Lower lobe of right lung (tissue), 2 donors: ENCODE measurements at places on chromosomes 13 and 19. TPM values are rescaled to one million over a fixed set of nuclear protein-coding genes. Genes with fewer than 3 reads are reported as not detected.

Gene UBE2L5
- total RNA-seq, result not detected

Gene KCTD4
- not detected for total RNA-seq

Gene TMC4
- 57.6 TPM for total RNA-seq

Gene NUMBL
- 17.7 TPM for total RNA-seq

Gene DMKN
- total RNA-seq, result 70.7 TPM

Gene LILRB4
- 43.7 TPM for total RNA-seq

Gene S1PR5
- total RNA-seq, result 2.4 TPM

Gene HSH2D
- total RNA-seq, result 8.2 TPM

Gene KLK11
- total RNA-seq, result 11.2 TPM

Gene HIF3A
- 64.1 TPM for total RNA-seq

Gene DCT
- 0.18 TPM for total RNA-seq

Gene SPINT2
- total RNA-seq, result 202 TPM

Gene AKAP8L
- 94.2 TPM for total RNA-seq

Gene FGF14
- total RNA-seq, result 5.0 TPM

Gene PGLYRP1
- total RNA-seq, result 3.0 TPM

Gene ZNF563
- 2.3 TPM for total RNA-seq

Gene CATSPERD
- 6.4 TPM for total RNA-seq

Gene CASP14
- total RNA-seq, result not detected

Gene ZNF606
- total RNA-seq, result 16.1 TPM

Gene ADAMTSL5
- 3.3 TPM for total RNA-seq

Gene SMIM17
- total RNA-seq, result not detected

Gene ZNF730
- total RNA-seq, result 0.74 TPM

Gene KDELR1
- 137 TPM for total RNA-seq

Gene TEX26
- total RNA-seq, result 0.27 TPM

Gene IFT88
- 15.3 TPM for total RNA-seq

Gene ZNF541
- total RNA-seq, result 0.89 TPM

Gene MBOAT7
- 65.5 TPM for total RNA-seq

Gene PGLYRP2
- not detected for total RNA-seq

Gene ZNF222
- total RNA-seq, result 3.1 TPM

Gene MAG
- total RNA-seq, result not detected

Gene ANGPTL4
- 11.0 TPM for total RNA-seq

Gene C19orf85
- not detected for total RNA-seq

Gene PEAK3
- total RNA-seq, result 7.5 TPM

Gene FCGBP
- total RNA-seq, result 95.3 TPM

Gene RPS19
- 1,736 TPM for total RNA-seq

Gene TCF3
- total RNA-seq, result 44.5 TPM

Gene PEG3
- total RNA-seq, result 5.0 TPM

Gene POSTN
- total RNA-seq, result 14.5 TPM

Gene STARD13
- 61.0 TPM for total RNA-seq

Gene RFPL4AL1
- not detected for total RNA-seq

Gene DKKL1
- 0.92 TPM for total RNA-seq

Gene SAMD4B
- 74.4 TPM for total RNA-seq

Gene ALKBH7
- total RNA-seq, result 61.5 TPM

Gene EDNRB
- 60.7 TPM for total RNA-seq

Gene CYP4F2
- total RNA-seq, result not detected

Gene LIM2
- not detected for total RNA-seq

Gene ZNF888
- 8.8 TPM for total RNA-seq
